ENCODE measurements at places on chromosomes 12 and 14.

DNA sequence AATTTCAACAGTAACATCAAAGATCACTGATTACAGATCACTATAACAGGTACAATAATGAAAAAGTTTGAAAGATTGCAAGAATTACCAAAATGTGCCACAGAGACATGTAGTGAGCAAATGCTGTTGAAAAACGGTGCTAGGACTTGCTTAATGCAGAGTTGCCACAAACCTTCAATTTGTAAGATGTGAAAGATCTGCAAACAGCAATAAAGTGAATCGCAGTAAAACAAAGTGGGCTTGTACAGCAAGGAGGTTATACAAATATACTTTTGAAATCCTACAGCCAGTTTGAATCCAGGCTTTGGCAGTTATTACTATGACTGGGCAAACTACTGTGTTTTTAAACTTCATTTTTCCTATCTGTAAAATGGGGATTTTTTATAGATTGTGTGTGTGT lies 1.0 kb upstream of the PLEKHA5 start:
- no peak for DNase-seq

GRCh38 chr14:102140027-102140749 lies 491 bp downstream of the WDR20 start:
- peak; percentile 10 for DNase-seq

DNA sequence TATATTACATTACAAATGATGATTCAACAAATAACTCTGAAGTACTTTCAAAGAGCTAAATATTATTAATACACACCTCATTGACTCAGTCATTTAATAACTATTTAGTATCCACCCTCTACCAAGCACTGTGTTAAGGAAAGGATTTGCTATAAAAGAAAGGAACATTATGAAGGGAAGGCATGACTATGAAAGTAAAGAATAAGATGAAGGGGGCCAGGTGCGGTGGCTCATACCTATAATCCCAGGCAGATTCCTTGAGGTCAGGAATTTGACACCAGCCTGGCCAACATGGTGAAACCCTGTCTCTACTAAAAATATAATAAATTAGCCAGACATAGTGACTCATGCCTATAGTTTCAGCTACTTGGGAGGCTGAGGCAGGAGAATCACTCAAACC lies 107.9 kb downstream of the PLCZ1 start:
- DNase-seq = no peak

DNA sequence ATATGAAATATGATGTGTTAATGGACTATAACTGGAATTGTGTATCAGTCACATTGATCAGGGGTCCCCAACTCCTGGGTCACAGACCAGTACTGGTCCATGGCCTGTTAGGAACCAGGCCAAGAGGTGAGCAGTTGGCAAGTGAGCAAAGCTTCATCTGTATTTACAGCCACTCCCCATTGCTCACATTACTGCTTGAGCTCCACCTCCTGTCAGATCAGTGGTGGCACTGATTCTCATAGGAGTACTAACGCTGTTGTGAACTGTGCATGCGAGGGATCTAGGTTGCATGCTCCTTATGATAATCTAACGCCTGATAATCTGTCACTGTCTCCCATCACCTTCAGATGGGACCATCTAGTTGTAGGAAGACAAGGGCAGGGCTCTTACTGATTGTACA lies 72.3 kb downstream of the CDK17 start:
- DNase-seq = no peak

- DNase-seq = no peak
Observed at GRCh38 chr12:99959549-99960170, 25.1 kb downstream of the ANKS1B start.

GRCh38 chr12:48454667-48455066 lies 17.7 kb upstream of the ANP32D start:
- DNase-seq = no peak

DNA sequence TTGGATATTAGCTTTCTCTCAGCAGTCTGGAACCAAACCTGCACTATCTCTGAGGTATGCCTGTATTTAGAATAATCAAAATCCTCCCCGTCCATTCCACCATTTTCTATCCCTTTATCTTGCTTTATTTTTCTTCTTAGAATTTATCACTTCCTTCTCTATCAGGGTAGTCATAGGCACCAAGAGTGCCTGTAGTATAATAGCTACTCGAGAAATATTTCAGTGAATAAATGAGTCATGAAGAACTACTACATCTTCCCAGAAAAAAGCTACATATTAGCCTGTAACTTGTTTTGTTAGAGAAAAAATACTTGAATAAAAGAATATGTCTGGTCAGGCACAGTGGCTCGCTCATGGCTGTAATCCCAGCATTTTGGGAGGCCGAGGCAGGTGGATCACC lies 4.3 kb downstream of the SLC2A14 start:
- no peak for DNase-seq

DNA sequence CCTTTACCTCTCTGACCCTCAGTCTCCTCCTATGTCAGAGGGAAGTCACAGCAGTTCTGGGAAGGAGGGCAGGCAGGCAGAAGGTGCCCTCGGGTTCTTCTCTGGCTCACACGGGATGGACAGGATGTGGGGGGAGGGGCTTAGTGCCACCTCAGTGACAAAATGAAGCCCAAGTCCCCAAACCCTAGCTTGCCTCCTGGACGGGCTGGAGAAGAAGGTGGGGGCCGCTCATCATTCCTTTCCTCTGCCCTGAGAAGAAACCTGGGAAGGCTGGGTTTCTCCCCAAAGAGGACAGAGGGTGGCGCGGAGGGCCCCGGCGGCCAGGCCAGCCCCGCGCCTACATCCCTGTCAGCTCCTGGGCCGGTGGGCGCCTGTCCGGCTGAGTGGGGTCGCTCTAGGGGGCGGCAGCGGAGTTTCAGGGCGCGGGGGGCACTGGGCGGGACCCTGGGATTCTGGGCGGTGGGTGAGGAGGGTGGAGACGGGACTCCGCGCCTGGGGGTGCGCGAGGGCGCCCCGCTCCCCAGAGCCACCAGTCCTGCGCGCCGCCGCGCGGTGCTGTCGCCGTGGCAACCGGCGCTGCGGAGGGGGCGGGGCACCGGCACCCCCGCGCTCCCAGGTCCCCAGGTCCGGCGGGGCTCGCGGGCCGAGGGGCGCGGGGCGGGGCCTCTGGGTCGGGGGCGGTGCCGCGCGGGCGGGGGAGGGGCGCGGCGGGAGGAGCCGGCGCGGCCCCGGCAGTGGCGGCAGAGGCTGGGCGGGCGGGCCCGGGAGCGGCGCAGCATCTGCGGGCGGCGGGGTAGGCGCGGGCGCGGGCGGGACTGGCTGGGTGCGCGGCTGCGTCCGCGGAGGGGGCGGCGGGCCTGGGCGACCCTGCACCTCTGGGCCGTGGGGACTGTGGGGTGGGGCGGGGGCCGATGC lies at the start of gene TMEM121:
TSS of gene TMEM121 (plus strand) at position 723 of the 915 bp plus-strand sequence. CDS start 2,252 bp downstream, outside the sequence.
- peak; percentile 30 for DNase-seq
